ENCODE measurements at places on chromosomes 6 and 20.

GRCh38 chr6:157983406-157984119 lies 1.9 kb downstream of the SYNJ2 start:
- no peak for DNase-seq

DNA sequence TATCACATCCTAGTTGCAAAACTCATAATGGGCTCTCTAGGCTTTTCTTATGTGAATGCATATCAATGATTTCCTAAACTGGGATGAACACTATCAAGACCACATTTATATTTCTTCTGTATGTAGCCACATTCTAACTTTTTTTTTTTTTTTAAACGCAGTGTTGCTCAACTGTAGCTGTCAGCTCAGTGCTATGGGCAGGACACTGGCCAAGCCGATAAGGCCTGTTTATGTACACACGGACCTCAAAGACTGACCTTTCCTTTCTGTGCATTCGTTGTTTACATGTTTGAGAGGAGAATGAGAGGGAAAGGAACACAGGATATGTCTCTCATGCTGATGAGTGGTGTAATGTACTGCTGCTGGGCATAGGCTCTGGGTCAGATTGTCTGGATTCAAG lies 75.1 kb upstream of the B3GAT2 start:
- no peak for DNase-seq

DNA sequence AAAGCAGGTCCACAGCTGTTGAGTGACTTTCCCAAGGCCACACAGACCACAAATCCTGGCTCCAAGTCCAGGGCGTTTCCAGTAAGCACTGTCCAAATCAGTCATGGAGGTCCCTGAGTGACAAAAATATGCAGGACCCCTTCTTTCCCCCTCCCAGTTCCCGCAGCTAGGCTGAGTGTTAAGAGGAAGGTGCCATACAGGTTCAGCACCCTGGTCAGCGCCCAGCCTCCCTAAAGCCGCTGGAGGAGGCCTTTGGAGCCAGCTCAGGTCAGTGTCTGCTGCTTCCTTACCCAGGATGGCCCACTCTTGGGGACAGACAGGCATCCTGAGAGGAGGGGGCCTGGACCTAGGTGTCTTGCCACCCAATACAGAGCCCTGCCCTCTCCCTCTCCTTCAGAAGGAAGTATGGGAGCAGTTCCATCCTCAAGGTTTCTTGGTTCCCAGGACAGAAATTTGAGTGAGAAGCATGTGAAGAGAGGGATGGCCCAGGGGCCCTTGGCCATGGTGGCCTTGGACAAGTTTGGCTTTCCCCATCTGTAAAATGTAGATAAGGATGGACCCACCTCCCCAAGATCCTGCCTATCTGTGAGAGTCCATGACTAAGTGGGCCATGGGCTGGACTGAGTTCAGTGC lies 13.2 kb downstream of the TMEM74B start:
- no peak for DNase-seq

DNA sequence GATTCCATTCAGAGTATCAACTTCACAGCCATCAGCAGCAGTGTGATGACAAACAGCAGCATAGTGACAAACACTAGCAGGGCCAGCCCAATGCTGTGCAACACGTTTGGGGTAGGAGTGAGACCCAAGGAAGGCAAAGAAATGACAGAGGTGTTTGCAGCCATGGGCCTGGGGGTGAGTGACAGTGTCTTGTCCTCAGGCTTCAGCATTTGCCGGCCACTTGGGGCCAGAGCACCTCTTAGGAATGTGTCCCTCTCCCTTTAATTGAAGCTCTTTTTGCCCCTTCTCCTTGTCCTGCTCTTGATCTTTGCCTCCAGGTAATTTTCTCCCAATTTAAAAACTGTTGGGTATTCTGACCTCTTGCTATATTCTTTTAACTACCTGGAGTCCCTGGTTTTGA lies 84.4 kb downstream of the HS3ST5 start:
- no peak for DNase-seq

DNA sequence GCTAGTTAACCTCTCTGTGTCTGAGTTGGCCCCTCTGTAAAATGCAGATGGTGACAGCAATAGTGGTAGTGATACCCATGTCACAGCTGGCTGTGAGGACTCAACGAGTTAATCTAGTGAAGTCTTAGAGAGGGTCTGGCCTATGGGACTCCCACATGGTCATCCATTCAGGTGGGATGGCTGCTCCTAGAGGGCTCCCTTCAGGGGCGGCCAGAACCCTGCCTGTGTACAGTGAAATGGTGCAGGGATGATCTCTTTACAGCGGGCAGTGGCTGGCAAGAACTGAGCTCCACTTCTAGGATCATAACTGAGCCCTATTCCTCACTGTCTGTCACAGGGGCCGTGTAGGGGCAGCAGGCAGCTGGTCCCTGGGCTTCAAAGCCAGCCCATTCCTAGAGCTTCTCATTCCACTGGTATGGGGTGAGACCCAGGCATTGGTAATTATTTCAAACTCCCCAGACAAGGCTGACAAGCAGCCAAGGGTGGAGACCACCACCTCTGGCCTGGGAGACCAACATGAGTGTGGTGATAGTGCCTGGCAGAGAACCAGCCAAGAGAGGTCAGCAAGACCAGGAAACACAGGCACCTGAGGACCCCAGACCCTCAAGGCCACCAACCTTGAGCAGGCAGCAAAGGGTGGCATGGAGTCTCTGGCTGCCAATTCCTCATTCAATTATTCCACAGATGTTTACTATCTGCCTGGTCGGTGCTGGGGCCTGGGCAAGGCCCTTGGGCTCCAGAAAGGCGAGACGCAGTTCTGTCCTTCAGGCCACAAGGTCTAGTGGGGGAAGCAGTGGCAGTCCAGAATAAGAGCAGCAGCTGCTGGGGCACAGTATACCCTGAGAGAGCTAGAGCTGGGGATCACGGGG lies 103.4 kb downstream of the MRPL14 start:
- DNase-seq: no peak

DNA sequence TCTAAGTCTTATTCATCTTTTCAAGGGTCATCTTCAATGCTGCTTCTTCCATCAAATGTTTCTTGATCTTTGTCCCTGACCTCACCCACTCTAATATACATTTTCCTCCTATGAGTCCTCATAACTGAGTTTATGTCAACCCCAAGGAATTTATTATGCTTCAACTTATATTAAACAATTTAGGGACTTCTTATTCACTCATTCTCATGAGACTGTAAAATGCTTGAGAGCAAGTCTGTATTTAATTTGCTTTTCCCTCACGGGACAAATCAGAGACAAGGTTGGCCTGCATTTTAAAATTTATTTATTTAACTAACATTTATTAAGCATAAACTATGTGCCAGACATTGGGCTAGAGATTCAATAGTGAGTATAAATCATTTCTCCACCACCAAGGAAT lies 312.0 kb upstream of the NT5E start:
- DNase-seq: no peak

- no peak for DNase-seq
Measured at GRCh38 chr6:34424200-34425131, 1.4 kb downstream of the RPS10 start.

DNA sequence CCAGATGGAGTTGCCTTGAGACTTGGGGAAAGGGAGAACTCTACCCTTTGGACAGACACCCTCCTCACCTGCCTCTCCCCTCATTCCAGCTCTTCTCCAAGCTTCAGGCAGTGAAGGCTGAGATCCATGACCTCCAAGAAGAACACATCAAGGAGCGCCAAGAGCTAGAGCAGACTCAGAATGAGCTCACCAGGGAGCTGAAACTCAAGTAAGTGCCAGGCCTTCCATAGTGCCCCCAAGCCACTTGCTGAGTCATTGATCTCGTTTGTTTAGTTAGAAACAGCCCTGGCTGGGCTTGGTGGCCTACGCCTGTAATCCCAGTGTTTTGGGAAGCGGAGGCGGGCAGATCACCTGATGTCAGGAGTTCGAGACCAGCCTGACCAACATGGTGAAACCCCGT lies 39.2 kb downstream of the KIF3B start:
- no peak for DNase-seq

- no peak for DNase-seq
Measured at GRCh38 chr6:144094731-144095133, 641 bp downstream of the SF3B5 start.

- DNase-seq: no peak
Measured at GRCh38 chr6:141610741-141611140, 522.0 kb upstream of the GJE1 start.

DNA sequence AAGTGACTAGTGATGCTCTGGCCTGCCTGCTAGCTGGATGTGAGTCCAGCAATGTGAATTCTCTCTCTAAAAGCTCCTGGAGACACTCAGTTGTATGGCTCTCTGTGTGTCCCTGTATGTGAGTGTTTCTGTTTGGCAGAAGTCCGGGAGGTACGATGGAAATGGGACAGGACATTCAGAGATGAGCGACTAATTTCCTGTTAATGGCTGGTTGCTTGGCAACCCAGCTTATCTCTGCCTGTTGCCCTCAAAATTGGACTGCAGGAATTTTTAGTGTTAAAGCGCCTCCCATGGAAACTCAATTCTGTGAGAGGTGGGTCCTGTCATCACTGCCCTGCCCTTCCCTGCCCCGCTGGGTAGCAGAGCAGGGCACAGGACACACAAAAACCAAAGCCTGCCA lies 136.8 kb upstream of the LRFN2 start:
- no peak for DNase-seq

DNA sequence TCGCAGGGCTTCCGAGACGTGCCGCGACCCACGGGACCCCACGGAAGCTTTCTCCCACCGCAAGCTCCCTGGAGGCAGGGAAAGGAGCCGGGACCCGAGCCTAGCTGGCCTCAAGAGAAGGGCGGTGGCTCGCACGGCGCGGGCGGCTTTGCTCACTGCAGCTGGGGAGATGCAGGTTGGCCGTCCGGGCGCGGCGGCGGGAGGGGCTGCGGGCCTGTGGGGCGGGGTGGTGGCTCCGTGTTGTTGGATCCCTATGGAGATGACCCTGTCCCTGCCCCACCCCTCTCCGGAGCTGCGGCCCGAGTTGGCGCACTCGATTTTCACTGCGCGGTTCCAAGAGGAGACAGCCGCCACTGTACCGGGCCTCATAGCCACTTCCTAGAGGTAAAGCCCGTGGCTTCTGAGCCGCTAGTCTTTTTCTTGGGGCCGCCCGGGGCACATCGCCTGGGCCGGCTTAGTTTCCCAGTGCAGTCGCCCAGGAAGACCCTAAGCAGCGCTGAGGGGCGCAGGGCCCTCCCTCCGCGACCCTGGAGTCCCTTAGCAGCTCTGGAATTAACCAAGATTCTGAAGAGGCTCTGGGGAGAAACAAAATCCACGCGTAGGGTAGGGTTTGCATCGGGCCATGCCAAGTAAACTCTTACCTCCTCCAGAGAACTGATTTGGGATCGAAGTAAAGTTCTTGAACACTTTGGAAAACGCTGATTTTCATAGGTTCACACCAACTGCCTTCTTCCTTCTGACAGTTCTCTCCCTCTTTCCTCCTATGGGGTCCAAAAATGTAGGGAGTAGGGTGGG lies at the start of gene ECT2L:
ECT2L (plus strand) TSS at position 279 of the 795 bp plus-strand sequence. CDS start 17,188 bp downstream, outside the sequence.
- DNase-seq: no peak

- DNase-seq: no peak
Measured at GRCh38 chr6:13988049-13988738, 63.4 kb downstream of the RNF182 start.

All from stimulated activated CD8-positive, alpha-beta memory T cell treated with anti-CD3 and anti-CD28 coated beads, Interleukin-15, amount 100 ng/mL, for 48 hours (primary cell).